ENCODE measurements at places on chromosomes 6 and 20.
A peak's percentile ranks its signal among the peaks of the same experiment; 100 is the strongest.

DNA sequence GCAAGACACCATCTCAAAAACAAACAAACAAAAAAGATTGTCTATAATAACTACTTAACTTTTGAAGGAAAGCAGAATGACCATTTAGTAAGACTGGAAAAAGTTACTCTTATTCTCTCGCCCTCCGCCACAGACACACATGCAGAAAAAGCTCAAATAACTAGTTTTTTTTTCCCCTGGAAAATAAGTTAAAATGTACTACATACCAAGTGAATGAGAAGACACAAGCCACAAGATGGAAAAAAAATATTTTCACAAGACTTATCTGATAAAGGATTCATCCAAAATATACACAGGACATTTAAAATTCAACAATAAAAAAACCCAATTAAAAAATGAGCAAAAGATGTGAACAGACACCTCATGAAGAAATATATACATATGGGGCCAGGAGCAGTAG, 31.9 kb downstream of the NUDT3 start:
- no peak for DNase-seq

- no peak for DNase-seq
These were observed 19.1 kb downstream of the BMP2 start for GRCh38 chr20:6786548-6786947.

DNA sequence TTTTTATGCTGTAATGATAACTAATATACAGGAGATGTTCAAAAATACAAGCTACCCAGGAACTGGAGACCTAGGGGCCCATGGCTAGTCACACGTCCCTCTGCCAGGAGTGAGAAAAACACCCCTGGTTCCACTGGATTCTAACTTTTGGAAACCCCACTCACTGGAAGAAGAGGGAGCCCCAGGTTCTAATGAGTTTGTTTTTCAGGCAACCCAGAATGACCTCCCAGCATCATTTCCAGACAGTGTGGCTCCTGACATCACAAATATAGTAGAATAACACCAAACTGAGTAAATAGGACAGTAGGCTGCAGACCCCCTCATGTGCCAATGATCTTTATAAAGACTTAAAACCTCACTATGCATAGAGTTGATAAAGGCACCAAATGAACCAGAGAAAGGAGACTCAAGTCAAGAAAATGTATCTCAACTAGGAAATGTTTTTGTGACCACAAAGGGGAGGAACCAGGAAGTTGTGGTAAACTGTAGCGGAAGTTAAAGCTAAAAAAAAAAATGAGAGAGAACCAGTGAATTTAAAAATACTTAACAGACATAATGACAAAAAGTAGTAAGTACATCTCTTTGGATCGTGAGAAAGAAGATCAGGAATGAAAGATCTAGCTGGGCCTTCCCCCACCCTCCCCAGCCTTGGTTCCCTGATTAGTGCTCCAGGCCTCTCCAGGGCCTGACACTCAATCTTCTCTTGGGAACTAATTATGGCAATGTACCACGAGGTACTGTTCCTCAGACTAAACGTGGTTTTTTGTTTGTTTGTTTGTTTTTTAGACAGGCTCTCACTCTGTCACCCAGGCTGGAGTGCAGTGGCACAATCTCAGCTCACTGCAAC, 19.8 kb downstream of the HLA-E start:
- DNase-seq, result no peak

- DNase-seq, result no peak
These were observed 222.6 kb downstream of the OTOR start for GRCh38 chr20:16970776-16971175.

- DNase-seq, result no peak
These were observed 122.9 kb downstream of the AKAP7 start for GRCh38 chr6:131258010-131258652.

GRCh38 chr6:64672131-64672530, 1034.9 kb downstream of the EYS start:
- DNase-seq, result no peak

DNA sequence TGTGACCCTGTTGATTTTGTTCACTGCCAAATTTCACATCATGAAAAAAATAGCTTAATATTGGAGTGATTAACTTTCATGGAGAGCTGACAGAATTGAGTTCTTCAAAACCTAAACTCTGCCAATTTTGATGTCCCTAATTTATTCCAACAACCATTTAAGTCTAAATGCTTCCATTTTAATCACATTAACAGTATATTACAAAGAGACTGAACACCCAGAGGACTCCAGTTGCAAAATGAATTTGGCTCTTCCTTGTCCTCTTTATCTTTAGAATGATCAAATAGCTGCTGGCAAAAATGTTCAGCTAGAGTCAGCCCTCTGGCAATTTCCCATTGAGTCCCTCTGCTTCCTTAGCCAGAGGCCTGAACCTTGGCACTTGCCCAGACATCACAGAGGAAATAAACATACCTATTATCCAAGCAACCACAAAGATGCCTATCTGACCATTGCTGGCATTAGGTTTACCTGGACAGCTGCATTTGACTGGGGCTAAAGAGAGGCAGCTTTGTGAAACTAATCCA, 299.0 kb upstream of the STXBP5 start:
- peak; percentile 91 for DNase-seq

- peak; percentile 60 for DNase-seq
These were observed 3.4 kb upstream of the NSFL1C start for GRCh38 chr20:1469925-1470571.

DNA sequence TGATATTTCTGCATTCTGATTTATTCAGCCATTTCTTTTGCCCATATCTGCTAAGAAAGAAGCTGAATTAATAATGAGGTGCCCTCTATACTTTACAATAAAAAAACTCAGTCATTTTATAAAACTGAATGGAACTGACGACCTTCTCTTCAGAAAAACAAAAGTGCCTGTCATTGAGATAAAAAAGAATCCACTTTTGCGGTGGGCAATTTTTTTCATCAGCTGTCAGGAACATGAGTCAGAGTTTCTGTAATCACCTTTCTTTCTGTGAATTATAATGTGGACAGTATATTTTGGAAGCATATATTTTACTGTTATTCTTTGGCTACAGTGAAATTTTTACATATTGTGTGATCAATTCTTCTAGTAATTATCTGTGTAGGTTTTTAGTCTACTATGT, 33.4 kb downstream of the IL20RA start:
- DNase-seq, result no peak

DNA sequence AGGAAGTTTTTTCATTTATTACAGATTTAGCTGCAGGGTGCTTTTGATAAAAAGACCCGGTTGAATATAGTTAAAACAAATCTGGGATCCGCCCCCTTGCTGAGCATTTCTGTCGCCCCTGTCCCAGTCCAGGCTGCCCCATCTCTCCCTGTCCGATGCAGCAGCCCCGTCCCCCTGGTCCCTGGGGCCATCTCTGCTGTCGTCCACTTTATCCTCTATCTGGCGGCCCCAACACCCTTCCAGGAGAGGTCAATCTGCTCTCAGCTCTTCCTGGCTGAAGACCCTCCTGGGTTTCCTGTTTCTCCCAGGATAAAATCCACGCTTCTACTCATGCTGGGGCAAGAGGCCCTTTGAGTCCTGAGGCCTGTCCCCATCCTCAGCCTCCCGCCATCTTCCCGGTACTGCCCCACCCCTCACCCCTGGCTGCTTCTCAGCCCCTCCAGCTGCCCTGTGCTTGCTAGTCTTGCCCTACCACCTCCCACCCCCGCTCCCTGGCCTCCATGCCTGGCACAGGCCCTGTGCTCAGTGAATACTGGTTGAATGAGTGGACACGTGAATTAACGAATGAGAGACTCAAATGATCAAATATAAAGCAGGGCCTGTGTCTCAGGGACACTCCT, 16.0 kb upstream of the PHACTR3 start:
- DNase-seq, result no peak

- DNase-seq, result no peak
These were observed 46.5 kb downstream of the PLEKHG1 start for GRCh38 chr6:150646228-150646627.

- DNase-seq, result no peak
These were observed 375.1 kb downstream of the BTBD9 start for GRCh38 chr6:38264605-38265004.
